ENCODE measurements at places on chromosomes 12 and 14.

- DNase-seq, result no peak
Observed at GRCh38 chr14:30077946-30078345, 150.3 kb upstream of the PRKD1 start.

DNA sequence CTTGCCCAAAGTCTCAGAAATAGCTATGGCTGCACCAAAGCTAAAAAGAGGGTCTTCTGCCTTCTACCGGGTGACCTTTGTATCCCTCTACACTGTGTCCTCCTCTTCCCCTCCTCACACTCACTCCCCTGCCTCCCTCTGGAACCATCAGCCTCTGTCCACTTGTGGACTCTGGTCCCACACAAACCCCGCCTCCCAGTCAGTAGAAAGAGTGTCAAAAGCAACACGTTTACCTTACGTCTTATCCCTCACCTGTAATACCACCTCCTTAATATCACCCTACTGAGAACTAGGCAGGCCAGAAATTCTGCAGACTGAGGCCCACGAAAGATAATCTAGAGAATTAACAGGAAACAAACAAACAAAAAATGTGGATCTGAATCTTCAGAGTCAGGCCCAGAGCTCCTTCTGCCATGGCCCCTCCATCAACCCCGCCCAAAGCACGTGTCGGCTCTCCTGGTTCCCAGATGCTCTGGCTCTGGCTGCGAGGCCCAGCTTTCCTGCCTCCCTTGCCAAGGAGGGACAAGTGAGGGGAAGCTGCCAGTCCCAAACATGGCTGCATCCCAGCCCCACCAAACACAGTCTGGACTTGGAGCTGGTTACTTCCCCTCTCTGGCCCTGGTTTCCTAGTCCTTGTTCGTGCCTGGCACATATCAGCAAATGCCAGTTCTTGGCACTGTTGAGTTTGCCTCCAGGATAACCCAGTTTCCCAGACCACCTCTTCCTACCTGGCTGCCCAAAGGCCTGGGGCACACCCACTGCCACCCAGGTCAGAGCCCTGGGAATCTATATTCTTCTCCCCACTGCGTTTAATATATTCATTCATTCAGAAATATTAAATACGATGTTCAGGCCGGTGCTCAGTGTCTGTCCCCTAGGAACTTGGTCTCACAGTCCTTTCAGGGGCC, 2.7 kb downstream of the ACTN1 start:
- no peak for DNase-seq

DNA sequence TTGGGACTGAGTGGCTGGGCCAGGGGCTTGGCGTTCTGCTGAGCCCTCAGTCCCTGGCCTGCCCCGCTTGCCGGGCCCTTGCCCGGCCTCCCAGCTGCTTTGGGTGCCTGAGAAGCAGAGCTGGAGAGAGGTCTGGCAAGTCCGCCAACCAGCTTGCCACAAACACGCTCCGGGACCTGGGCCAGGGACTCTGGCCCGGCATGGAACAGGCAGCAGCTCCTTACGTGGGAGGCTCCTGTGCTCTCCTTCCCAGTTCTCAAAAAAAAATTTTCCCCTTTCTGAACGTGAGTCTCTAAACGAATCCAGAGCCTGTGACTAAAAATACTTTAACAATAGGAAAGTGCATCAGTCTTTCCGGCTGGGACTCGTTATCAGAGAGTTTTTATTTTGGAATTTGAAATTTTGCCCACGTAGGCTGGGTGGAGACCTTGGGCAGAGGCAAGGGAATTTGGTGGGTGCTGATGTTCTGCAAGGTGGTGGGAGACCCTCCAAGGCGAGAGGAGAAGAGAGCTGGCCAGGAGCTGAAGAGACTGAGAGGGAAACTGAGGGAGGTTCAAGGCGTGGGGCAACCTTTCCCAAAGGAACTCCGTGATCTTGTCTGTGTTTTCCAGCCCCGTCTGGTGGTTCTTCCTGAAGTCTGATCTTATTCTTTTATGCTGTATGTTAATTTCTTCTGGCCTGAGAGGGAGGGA, 6.8 kb upstream of the NR4A1 start:
- DNase-seq, result no peak

DNA sequence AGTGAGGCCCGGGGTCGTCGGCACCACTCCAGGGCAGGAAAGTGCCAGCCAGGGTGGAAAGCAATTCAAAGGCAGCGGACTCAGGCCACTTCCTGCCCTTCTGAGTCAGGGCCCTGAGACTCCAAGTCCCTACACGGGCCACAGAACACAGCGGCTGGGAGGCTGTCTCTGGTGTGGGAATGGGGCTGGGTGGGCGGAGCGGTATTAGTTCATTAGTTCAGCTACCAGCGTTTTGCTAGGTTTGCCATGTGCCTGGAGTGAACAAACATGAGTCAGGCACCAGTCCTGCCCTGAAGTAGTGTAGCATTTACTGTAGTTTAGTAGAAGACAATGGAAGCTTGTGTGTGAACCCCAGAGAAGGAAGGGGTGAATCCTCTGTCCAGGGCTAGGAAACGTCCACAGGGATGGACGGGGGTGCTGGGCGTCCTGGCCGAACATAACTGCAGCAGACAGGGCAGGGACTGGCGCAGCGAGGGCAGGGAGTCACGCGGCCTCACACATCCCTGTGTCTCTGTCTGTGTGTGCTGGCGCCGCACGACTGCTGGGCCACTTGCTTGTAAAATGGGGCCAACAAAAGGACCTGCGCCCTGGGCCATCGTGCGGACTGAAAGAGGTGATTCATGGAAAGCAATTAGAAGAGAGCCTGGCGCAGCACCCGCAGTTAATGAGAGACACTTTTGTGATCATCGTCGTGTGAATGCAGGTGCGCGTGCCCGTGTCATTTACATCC, 186.4 kb upstream of the PRMT8 start:
- DNase-seq, result peak; percentile 91

DNA sequence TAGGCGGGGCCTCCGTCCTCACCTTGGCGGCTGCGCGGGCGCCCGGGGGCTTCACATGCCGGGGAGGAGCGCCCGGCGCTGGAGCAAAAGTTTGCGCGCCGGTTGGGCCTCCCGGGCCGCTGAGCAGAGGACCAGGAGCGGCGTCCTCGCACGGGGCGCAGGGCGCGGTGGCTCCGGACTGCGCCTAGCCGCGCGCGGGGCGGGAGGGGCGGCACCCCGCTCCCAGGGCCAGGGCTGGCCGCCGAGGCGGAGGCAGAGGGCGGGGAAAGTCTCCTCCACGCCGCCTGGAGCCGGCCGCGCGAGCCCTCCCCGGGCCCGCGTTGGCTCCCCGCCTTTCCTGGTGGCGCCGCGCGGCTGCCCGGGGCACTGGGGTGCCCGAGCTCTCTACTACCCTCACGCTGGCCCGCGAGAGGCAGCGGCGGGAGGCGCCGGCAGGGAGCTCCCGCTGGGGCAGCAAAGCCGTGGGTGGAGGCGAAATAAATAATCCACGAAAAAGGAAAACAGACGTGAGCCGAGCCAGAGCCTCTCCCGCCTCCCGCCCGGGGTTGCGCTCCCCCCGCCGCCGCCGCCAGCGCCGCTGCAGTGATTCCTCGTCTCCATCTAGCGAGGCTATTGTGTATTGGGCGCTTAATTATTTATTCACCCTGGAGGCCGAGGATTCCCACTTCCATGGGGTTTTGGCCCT, 400 bp upstream of the PRIMA1 start:
- DNase-seq, result peak; percentile 57

DNA sequence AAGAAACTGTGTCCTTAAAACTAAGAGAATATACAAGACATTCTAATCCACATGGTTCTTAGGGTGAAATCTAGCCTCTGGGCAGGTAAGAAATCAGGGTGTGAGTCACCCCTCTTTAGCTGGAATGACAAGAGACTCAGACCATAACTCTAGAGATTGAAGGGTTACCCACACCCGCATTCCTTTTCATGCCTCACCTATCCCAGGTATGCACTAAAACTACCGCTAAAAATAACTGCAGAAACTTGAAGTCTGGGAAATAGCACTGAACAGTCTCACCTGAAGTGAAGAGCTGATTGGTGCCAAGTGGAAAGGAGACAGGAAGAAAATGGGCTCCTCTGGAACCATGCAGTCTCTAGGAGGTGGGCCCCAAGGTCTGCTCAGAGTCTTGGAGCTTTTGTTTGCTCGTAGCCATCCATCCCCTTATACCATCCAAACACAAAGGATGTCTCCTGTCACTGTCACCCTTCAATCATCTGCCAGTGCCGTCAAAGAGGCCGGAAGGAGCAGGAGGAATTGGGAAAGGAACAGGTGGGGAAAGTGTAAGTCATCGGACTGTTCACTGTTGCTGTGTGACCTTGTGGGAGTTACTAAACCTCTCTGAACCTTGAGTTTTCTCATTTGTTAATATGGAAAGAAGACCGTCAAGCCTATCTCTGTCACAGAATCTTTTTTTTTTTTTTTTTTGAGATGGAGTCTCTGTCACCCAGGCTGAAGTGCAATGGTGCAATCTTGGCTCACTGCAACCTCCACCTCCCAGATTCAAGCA, 22.4 kb downstream of the DDX47 start:
- peak; percentile 61 for DNase-seq

DNA sequence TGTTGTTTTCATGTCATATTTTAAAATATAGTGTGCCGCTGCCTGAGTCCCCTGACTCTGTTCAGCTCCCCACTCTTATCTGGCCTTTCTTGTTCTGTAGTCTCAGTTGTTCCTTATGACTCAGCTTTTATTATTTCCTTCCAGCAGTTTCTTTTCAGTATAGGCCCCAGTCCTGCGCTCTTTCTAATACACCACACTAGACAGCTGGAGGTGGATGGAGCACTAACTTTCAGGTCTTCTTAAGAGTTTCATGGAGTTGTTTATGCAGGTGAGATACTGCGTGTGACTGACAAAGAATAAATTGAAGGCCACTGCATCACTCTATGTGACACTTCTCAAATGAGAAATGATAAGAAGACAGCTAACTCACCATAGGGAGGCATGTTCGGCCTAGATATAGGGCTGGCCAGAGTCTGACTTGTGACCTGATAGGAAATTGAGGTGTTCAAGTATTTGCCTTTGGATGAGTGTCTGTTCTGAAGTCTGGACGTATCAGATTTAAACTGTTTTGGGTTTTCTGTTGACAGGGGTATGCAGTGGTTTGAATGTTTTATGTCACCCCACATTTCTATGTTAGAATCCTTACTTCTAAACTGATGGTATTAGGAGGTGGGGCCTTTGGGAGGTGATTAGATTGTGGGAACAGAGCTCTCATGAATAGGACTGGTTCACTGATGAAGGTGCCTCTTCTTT, 60.8 kb upstream of the CLMN start:
- no peak for DNase-seq

DNA sequence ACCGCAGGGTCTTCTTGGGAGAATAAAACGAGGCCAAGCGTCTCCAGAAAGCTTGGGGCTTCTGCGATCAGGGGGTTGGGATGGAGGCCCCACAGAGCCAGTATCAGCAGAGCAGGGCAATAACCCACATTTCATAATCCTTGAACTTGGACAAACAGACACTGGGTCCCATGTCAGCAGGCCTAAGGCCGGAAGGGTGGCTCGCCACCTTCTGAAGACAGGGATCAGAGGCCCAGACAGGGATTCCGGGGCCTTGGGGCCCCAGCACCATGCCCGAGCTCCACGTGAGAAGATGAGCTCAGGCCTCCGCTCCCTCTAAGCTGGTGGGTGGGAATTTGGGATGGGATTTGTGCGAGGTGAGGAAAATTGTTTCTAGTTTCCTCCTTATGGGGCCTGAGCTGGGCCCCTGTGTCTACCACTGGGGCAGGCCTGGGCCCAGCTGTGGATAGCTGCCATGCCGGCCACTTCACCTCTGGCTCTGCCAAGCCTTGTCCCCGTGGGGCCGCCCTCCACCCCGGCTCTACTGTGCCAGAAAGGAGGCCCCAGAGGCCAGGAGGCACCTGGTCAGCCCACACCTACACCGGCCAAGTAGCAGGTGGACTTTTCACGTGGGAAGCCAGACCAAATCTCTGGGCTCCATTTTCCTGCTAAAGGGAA, 67.2 kb upstream of the DLK1 start:
- DNase-seq, result no peak

DNA sequence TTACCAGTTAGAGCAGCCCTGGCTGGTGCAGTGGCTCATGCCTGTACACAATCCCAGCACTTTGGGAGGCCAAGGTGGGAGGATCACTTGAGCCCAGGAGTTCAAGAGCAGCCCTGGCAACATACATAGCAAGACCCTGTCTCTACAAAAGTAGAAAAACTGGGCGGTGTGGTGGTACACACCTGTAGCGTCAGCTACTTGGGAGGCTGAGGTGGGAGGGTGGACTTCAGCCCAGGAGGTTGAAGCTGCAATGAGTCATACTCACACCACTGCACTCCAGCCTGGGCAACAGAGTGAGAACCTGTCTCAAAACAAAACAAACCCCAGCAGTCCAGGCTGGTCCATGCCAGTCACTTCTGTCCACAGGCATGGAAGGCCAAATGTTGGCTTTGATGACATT, 7.4 kb downstream of the COX14 start:
- DNase-seq, result no peak

DNA sequence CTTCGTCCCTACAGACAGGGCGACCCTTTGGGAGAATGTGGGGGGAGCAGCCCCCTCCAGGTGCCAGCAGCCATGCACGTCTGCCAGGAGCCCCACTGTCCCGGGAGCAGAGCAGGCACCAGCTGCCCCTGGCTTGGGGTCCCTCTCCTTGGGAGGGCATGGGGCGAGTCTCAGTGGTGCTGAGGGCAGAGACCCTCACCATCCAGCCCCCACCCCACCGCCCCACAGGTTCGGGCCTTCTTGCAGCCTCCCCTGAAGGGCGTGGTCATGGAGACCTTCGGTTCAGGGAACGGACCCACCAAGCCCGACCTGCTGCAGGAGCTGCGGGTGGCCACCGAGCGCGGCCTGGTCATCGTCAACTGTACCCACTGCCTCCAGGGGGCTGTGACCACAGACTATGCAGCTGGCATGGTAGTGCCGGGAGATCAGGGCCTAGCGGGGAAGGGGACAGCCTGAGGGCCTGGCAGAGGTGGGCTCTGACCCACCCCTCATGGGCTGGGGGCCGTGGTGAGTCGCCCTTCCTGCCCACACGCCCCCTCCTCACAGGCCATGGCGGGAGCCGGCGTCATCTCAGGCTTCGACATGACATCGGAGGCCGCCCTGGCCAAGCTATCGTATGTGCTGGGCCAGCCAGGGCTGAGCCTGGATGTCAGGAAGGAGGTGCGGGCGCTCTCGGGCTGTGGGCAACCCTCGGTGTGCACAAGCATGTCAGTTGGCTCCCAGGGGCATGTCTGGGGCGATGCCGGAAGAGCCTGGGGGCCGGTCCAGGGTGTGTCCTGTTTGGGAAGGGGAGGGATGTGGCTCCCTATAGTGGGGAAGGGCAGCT, 18.8 kb downstream of the ASPG start:
- DNase-seq, result no peak

GRCh38 chr14:52873065-52873464, 77.8 kb downstream of the FERMT2 start:
- no peak for DNase-seq

- DNase-seq, result no peak
Observed at GRCh38 chr12:92301356-92301755, 155.7 kb upstream of the BTG1 start.

DNA sequence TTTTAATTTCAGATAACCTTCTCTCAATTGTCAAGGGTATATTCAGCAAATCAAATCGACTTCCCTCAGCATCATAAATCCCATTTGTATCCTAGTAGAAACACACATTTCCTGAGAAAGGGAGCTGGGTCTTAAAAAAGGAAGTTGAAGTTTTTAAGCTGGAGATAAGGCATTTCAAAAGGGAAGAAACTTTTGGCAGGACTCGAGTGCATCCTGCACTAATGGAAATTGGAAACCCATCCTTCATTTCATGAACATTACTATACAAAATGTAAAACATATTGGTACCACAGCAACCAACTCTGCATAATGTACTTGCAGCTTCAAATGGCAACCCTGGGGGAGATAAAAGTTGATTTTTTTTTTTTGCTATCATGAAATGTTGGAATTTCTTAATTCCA, 23.7 kb upstream of the TMCC3 start:
- DNase-seq, result no peak

- no peak for DNase-seq
Observed at GRCh38 chr12:24460099-24460498, 488.8 kb downstream of the BCAT1 start.

- DNase-seq, result no peak
Observed at GRCh38 chr14:31212893-31213292, 5.3 kb upstream of the HECTD1 start.
